ENCODE measurements at places on chromosomes 13 and 19.

DNA sequence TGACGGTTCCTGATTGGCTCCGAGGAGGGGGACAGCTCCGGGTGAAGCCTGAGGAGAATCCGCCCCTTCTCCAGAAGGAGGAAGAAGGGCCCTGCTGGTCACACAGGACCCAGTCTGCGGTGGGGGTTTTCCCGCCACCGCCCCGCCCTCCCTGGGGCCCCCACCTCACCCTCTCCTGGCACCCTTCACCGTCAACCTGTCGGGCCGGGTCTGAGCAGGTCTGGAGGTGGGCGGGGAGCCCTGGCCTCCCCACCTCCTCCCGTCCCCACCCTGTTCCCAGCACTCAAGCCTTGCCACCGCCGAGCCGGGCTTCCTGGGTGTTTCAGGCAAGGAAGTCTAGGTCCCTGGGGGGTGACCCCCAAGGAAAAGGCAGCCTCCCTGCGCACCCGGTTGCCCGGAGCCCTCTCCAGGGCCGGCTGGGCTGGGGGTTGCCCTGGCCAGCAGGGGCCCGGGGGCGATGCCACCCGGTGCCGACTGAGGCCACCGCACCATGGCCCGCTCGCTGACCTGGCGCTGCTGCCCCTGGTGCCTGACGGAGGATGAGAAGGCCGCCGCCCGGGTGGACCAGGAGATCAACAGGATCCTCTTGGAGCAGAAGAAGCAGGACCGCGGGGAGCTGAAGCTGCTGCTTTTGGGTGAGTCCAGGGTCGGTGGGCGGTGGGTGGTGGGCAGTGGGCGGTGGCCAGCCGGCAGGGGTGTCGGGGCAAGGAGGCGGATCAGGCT lies at the start of gene GNA15:
TSS of gene GNA15 (plus strand) at position 73 of the 723 bp plus-strand sequence. CDS start at position 491, 418 bp downstream.
- DNase-seq = no peak

DNA sequence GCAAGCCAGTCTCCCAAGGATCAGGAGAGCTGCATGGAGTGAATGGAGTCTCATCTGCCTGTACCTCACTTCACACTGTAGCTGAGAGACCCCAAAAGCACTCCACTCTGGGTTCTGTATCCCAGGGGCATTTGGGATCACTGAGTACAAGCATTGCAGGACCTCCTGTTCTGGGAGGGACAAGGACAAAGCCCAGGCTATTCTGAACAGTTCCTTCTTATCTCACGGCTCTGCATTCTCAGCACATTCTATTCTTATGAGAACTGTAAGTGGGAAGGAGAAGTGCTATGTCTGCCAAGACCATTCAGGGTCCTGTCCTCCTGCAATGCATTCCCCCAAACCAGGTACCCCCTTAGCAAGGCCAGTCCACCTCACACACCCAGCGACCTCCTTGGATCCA lies 42.8 kb downstream of the RNF6 start:
- DNase-seq = no peak

- no peak for DNase-seq
Observed at GRCh38 chr13:98792785-98793495, 40.5 kb upstream of the SLC15A1 start.

- no peak for DNase-seq
Observed at GRCh38 chr13:23634897-23635296, 64.7 kb downstream of the TNFRSF19 start.

- DNase-seq = peak; percentile 56
Observed at GRCh38 chr19:50909240-50910070, 1.7 kb downstream of the KLK4 start.

- no peak for DNase-seq
Observed at GRCh38 chr13:50078231-50078894, 63.1 kb downstream of the KCNRG start.

DNA sequence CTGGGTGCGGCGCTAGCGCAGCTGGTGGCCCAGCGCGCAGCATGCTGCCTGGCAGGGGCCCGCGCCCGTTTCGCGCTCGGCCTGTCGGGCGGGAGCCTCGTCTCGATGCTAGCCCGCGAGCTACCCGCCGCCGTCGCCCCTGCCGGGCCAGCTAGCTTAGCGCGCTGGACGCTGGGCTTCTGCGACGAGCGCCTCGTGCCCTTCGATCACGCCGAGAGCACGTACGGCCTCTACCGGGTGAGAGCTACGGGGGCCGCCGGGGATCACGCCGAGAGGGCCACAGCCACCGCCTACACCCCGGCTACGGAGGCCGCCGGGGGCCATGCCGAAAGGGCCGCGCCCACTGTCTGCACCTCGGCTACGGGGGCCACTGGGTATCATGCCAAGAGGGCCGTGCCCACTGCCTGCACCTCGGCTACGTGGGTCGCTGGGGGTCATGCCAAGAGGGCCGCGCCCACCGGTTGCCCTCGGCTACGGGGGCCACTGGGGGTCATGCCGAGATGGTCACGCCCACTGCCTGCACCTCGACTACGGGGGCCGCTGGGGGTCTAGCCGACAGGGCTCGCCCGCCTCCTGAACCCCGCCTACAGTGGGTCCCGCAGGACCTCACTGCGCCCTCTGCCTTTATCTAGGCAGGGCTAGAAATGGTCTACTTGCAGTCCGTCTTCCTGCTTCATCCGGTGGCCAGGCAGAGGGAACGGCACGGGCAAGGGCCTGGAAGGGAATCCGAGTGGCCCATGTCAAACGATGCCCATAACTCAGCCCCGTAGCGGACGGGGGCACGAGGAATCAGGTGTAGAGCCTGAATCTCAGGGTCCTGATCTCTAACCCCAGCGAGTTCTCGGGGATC lies 500 bp downstream of the PGLS start:
- DNase-seq = peak; percentile 89

GRCh38 chr13:112532837-112533745 lies 54.9 kb downstream of the TUBGCP3 start:
- no peak for DNase-seq

- DNase-seq = peak; percentile 73
Observed at GRCh38 chr19:42529248-42529764, 1.0 kb upstream of the CEACAM1 start.

DNA sequence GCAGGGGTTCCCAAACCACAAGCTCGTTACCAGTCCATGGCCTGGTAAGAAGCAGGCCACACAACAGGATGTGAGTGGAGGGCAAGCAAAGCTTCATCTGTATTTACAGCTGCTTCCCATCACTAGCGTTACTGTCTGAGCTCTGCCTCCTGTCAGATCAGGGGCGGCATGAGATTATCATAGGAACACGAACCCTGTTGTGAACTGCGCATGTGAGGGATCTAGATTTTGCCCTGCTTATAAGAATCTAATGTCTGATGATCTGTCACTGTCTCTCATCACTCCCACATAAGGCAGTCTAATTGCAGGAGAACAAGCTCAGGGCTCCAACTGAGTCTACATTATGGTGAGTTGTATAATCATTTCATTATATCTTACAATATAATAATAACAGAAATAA lies 677.4 kb upstream of the SLITRK6 start:
- no peak for DNase-seq

GRCh38 chr19:49497789-49498103 lies 1.5 kb downstream of the RPS11 start:
- no peak for DNase-seq

- DNase-seq = no peak
Observed at GRCh38 chr13:49679246-49679645, 12.0 kb downstream of the EBPL start.

GRCh38 chr13:40583738-40584137 lies 82.7 kb downstream of the FOXO1 start:
- DNase-seq = no peak

DNA sequence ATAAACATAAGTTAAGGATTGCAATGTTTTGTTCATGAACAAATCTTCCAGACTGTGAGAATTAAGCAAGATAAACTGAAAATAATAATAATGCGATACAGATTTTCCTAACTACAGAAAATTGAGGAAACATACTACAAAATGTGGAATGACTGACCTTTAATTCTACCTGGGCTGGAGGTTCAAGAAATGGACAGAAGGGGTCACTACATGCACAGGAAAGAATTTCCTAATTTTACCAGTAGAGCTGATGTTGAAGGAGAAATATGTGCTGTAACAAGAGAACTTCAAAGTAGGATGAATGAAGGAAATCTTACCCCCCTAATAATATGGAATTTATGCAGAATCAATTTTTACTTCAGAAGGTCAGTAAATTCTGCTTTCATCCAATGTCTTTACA lies 62.3 kb downstream of the ZNF627 start:
- no peak for DNase-seq

GRCh38 chr13:76663592-76664335 lies 222.4 kb downstream of the KCTD12 start:
- DNase-seq = no peak

- DNase-seq = no peak
Observed at GRCh38 chr13:52652980-52653303, 306 bp downstream of the SUGT1 start.

DNA sequence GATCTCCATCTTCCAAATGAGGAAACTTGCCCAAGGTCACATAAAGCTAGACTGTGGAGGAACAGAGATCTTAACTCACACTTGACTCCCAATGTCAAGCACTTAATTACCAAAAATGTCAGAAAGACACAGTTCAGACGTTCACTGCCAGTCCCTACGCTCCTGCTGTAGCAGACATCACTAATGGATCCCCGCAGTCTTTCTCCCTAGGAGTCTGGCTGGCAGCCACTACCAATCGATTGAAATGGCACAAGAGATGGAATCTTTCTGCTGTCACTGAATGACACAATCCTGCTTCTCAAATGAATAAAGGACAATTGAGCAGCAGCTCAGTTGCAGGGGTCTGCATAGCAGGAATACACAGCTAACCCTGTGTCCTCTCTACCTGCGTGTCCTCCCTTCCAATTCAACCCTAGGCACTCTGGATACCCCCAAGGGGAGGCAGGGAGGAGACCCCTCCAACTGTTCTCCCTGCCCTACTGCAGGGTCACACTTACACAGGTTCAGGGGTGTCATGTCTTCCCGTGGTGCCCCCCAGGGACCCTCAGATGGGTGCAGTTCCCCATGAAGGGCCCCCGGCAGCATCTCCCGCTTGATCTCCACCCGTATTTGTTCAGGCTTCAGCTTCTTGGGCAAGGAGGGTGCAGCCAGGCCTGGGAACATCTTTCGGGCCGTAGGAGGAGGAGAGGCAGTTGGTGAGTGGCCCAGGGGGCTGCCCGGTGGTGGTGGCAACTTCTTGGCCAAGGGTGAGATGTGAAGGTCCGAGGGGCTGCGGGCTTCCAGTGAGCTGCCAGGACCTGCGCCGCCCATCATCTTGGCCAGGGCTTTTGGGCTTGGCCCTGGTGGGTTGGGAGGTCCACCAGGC lies 7.9 kb upstream of the AKAP8L start:
- no peak for DNase-seq

- no peak for DNase-seq
Observed at GRCh38 chr13:91375116-91375729, 23.2 kb upstream of the GPC5 start.

GRCh38 chr19:44367024-44367423 lies 10.5 kb upstream of the ZNF112 start:
- no peak for DNase-seq

DNA sequence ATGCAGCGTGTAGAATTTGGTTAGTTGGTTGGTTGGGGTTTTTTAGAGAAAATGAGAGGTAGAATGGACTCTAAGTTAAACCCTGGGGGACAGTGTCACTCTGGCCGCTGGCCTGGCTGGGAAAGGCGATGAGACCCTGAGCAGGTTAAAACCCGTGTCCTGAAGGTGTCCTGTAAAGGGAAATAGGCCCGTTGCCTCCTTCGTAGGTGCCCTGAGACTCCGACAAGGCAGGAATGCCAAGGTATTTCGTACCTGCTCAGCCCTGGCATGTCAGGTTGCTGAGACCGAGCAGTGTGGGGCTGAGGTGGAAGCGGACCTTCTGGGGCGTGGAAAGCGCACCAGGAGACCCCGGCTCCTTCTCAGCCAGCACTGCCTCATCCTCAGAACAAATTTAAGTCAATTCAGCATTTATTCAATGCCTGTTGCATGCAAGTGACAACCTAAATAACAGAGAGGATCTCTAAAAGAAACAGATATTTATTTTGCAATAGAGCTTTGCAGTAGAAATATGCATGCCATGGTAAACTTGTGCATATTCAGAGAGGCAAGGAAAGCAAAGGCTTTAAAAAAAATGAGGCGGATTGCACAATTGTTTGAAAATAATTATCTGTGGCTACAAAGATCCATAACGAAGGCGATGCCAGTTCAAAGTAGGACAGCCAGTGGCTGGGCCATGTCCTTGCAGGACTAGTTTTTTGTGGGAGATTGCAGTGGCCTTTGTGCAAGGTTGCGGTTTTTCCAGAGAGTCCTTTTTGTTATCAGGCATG lies 1.4 kb upstream of the RAB20 start:
- no peak for DNase-seq

DNA sequence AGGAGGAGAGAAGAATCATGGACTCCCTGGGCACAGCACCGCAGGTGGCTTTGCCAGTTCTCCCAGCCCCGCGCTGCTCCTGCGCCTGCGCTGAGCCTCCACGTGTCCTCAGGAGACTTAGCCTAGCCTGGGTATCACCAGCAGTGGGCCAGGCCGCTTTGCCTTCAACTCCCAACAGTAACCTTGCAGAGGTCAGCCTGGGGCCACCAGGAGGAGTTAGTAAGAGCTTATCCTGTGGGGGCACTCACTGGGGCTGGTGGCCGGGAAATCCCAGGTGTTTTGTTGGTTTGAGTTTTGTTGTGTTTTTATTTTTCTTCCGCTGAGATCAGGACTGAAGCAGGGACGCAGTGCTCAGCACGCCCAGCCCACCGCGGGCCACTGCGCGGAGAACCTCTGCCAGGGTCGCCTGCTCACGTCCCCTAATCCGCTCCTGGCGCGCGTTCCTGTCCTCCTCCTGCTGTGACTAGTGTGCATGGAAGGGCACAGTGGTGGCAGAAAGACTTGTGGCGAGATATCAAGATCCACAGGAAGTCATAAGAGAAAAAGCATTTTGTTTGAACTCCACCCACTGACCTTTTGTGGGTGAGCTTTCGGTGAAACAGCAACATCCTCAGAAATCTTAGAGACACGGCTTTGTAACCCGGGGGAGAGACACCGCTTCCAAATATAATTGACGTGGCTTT lies 207.4 kb upstream of the RFC3 start:
- DNase-seq = no peak

DNA sequence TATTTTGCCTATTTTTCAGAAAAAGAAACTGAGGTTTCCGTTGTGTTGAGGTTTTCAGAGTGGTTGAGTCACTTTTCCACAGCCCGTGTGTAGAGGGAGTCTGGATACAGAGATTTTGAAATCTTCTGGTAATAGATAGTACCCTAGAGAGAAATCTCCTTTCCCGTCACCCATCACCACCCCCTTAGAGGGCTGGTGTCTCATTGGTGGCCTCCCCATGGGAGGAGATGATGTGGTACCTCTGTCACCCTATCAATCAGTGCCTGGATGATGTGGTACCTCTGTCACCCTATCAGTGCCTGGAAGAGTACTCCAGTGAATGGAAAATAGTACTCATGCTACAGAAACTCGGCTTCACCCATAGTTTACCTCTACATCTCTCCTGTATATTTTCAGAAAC lies 42.2 kb upstream of the SERP2 start:
- no peak for DNase-seq

GRCh38 chr13:66076417-66076816 lies 1153.7 kb downstream of the PCDH9 start:
- DNase-seq = no peak

All from left hindlimb (tissue), 1 donor.